ENCODE measurements at places on chromosomes 5 and 9.

DNA sequence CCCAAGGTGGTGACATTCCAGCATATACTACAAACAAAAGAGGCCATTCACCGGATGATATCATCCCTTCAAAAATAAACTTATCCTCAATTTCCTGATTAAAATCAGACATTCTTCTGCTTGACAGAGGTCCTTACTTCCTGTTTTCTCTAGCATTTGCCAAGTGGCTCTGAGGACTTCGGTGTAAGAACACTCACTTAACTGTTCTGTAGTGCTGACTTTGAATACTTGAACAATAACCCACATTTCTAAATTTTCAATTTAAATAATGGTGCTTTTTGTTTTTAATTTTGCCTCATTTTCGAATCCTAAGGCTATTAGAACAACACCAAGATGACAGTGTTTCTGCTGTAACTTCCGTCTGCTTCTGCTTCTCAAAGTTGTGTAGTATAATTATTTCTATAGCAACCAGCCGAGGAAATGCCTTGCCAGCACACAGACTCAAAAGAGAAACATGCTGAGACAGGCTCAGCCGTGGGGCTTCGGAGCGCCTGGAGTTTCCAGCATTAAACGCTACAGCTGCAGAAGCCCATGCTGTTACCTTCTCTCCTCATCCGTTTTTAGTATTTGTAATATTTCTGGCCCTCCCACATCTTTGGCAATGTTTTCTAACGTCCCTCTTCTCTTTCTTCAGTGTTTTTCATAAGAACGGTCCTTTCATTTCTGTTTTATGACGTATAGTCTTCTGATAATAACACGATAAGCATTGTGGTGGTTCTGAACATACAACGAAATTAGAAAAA, 19.5 kb upstream of the ANXA1 start:
- peak; percentile 85 for DNase-seq
- peak overlapping the region; percentile 76 for H3K27ac ChIP-seq
- H3K36me3 ChIP-seq, result no peaks in the 10 kb centered on the region
- H3K4me1 ChIP-seq, result no peaks in the 10 kb centered on the region
- H3K27me3 ChIP-seq, result no peaks in the 10 kb centered on the region

DNA sequence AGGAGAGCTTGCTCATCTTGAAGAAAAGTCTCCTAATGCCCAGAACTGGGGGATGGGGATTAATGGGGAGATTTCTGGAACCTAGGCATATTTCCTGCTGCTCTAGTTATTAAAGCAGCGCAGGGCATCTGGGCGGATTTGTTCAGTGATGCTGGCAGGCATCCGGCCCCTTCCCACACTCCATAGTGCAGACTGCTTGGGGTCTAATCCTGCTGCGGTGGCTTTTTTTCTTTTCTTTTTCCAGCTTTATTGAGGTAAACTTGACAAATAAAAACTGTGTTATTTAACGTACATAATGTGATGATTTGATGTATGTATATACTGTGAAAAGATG, 30.7 kb downstream of the PPARGC1B start:
- H3K36me3 ChIP-seq, result no peaks in the 10 kb centered on the region
- H3K4me3 ChIP-seq, result no peak overlapping the region
- DNase-seq, result no peak

- H3K36me3 ChIP-seq, result no peaks in the 10 kb centered on the region
- DNase-seq, result peak; percentile 34
- no peaks in the 10 kb centered on the region for H3K27me3 ChIP-seq
- no peak overlapping the region for H3K4me3 ChIP-seq
These were observed 43.3 kb downstream of the PUM3 start for GRCh38 chr9:2800394-2801179.

DNA sequence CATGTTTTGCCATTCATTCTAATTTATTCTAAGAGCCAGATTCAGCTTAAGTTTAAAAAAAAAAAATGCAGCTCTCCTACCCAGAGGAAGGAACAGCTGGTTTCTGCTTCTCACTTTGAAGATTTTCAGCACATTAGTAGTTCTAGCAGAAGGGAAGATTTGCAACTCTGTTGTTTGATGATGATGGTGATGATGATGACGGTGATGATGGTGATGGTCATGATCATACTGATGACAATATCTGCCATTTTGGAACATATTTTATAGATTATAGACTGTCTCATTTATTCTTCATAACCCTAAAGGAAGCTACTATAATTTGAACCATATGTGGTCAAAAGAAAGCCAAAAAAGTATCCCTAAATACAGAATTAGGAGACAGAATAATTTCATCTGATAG, 7.9 kb upstream of the MED10 start:
- H3K27ac ChIP-seq, result no peak overlapping the region
- no peak for DNase-seq
- H3K36me3 ChIP-seq, result no peaks in the 10 kb centered on the region
- no peaks in the 10 kb centered on the region for H3K27me3 ChIP-seq

- no peaks in the 10 kb centered on the region for H3K4me1 ChIP-seq
- H3K27me3 ChIP-seq, result no peaks in the 10 kb centered on the region
- H3K4me3 ChIP-seq, result no peak overlapping the region
- no peak for DNase-seq
- no peaks in the 10 kb centered on the region for H3K36me3 ChIP-seq
These were observed 372.8 kb upstream of the PIK3R1 start for GRCh38 chr5:67842806-67843205.

GRCh38 chr9:3348169-3348568, 177.6 kb downstream of the RFX3 start:
- H3K36me3 ChIP-seq, result no peaks in the 10 kb centered on the region
- H3K4me1 ChIP-seq, result no peaks in the 10 kb centered on the region
- no peak overlapping the region for H3K4me3 ChIP-seq
- H3K27ac ChIP-seq, result no peak overlapping the region

All from testis (tissue), 5 donors.